ENCODE measurements at places on chromosomes 4 and X.
A peak's percentile ranks its signal among the peaks of the same experiment; 100 is the strongest.

DNA sequence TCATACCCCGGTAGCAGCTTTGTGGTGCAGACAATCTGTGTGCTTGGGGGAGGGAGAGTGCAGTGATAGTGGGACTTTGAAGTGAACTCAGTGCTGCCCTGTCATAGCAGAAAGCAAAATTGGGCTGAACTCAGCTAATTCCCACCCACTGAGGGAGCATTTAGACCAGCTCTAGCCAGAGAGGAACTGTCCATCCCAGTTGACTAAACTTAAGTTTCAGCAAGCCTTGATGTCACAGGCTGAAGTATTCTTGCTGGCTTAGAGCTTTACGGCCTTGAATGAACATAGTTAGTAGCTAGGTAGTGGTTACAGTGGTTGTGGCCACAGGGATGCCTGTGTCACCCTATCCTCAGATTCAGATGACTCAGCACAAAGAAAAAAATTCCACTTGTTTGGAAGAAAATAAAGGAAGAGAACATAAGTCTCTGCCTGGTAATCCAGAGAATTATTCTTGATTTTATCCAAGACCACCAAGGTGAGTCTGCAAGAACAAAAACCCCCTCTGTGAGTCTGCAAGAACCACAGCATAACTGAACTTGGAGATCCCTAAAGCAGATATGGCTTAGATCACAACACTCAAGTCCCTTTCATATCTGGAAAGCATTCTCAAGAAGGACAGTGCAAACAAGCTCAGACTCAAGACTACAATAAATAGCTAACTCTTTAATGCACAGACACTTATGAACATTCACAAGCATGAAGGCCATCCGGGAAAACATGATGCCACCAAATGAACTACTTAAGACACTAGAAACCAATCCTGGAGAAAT is 39.4 kb downstream of the ADH7 start:
- no peak for DNase-seq

GRCh38 chr4:43765514-43765913 is 683.1 kb downstream of the KCTD8 start:
- no peak for DNase-seq

GRCh38 chrX:100368167-100368566 is 41.9 kb downstream of the PCDH19 start:
- no peak for DNase-seq

- DNase-seq: no peak
Measured at GRCh38 chrX:18895189-18895951, 88.5 kb downstream of the PHKA2 start.

DNA sequence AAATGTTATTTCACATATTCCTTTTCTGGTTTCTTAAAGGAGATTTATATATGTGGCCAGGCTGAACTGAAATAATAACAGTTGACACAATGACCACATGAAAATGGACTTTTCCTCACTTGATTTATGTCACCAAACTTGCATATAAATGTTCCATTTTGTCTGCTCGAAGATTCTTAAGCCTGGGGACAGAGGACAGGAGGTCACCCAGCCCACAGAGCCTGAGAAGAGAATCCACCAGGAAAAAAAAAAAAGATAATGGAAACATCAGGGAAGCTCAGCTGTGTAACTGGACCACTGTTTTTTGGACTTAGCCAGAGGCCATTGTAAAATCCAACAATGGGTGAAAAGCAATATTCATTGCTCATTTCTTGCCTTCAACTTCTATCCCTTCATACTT is 359.0 kb upstream of the FGF16 start:
- DNase-seq: no peak

GRCh38 chrX:18668071-18668835 is 3.7 kb downstream of the RS1 start:
- DNase-seq: no peak

GRCh38 chr4:158079661-158080060 is 93.2 kb downstream of the GASK1B start:
- DNase-seq: no peak

DNA sequence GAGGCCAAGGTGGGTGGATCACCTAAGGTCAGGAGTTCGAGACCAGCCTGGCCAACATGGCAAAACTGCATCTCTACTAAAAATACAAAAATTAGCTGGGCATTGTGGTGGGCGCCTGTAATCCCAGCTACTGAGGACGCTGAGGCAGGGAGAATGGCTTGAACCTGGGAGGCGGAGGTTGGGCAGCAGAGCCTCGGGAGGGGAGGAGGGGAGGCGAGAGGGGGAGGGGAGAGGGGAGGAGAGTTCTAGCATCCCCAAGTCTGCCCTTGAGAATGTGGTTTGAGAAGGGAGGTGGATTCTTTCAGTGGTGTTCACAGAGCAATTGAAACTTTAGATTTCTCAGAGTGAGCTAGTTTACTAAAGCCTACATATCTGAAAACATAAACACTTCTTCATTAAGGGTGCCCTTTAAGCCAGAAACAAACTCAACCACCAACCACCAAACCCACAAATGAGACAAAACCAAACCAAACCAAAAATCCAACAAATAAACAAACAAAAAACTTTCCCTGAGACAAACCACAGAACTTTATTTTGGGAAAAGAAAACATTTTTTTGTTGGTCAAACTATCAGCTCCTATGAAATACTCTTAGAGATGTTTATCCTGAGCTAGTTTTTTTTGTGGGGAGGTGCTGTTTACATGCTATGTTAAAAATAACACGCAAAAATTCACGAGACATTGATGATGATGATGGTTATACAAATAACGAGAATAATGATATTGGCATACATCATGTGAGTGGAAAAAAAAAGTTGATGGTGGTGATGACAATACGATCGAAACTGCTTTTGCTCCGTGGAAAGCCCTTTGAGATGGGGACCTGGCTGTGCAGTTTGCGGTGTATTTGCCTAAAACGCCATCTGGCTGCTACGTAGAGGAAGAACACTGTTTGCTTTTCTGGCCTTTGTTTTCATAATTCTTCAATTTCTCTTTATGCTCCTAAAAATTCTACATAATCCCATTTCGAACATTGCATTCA is 98.2 kb upstream of the PRKX start:
- DNase-seq: peak; percentile 37

- no peak for DNase-seq
Measured at GRCh38 chr4:124030147-124030546, 633.6 kb downstream of the SPRY1 start.

GRCh38 chrX:48938721-48939425 is 18.5 kb downstream of the OTUD5 start:
- DNase-seq: peak; percentile 54

- DNase-seq: no peak
Measured at GRCh38 chr4:63620271-63620670, 789.0 kb downstream of the TECRL start.

DNA sequence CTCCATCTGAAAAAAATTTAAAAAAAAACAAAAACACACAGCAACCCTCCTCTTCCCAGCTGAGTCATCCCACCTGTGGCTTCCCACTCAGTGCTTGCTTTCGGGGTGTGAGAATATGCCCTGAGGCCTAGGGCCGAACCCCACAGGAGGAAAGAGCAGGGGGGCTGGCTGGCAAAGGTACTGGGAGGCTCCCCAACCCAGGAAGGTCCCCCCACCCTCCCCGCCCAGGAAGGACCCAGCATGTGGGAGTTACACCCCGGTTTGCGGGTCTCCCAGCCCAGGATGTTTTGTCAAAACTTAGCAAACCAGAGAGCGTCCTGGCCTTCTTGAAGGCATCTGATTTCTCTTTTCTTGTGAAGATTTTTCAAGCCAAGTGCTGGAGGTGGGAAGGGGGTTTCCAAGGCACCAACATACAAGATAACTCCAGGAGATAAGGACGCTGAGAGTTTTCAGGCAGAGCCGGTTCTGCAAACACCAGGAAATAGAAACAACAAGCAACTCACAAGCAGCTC is 25.7 kb upstream of the CSF2RA start:
- no peak for DNase-seq

GRCh38 chr4:48944252-48944651 is 37.7 kb upstream of the OCIAD2 start:
- no peak for DNase-seq

- DNase-seq: no peak
Measured at GRCh38 chrX:81308086-81308829, 106.4 kb downstream of the SH3BGRL start.

DNA sequence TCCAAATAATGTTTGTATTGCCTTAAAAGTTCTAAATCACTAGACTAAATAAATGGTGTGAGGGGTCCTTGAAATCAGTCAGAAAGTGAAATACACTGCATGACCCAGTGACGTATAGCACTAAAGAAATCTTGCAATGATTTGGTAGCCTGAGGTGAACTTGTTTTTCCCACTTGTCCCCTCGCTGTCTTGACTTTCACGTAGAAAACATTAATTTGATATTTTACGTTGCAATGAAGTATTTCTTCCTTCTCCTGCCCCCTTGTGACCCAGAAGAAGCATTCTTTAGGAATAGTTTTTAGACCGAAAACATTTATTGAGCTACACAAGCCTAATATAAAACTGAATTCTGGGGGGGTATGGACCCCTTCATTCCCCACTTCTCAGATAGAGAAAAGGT is 3.7 kb downstream of the KLB start:
- no peak for DNase-seq
